ENCODE measurements at places on chromosomes 2 and 18.

- DNase-seq = no peak
These were observed 29.5 kb upstream of the MYO1B start for GRCh38 chr2:191215666-191216065.

DNA sequence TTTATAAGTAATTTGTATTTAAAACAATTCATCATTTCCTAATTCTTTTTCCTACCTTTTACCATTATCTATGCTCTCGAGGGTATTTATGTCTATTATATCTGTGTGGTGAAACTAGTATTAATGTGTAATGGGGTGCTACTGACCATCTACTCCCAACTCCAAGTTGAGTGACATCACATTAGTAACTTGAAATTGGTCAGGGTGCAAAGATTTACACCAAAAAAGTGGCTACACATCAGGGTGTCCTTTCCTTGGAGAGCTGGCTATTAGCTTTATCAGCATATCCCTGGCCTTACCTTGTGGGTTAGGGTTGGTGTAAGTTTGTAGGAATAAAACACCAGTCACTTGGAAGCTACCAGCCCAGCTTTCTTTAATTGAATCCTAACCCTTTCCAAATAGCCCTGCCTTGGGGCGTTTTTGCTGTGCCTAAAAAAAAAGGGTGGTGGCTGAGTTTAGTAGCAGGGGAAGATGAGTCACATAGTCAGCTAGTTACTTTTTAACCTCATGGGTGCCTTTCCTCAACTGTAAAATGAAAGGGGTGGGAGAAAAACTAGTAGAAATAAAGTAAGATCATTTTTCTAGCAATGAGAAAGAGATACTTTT, 14.0 kb downstream of the ANXA4 start:
- DNase-seq = no peak

- no peak for DNase-seq
These were observed 9.9 kb downstream of the IER3IP1 start for GRCh38 chr18:47166294-47166693.

- no peak for DNase-seq
These were observed 164.3 kb upstream of the SIX2 start for GRCh38 chr2:45173513-45173912.

DNA sequence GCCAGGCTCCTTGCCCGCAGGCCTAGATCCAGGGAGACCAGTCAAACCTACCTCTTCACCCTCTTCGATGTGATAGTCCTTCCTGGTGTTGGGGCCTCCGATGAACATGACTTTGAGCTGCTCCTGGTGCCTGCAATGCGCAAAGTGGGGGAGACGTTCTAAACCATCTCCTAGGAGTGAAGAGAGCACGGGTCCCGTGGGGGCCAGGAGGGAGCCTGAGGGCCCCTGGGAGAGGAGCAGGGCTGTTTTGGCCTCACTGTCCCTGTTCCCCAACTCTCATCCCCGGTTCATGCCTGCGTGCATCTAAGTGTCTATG, 3.9 kb downstream of the HAAO start:
- DNase-seq = no peak

- no peak for DNase-seq
These were observed 620 bp upstream of the GALNT1 start for GRCh38 chr18:35580701-35581539.

- no peak for DNase-seq
These were observed 71.3 kb downstream of the TMEM18 start for GRCh38 chr2:605674-606608.

GRCh38 chr2:54638103-54638502, 85.4 kb upstream of the EML6 start:
- no peak for DNase-seq

- no peak for DNase-seq
These were observed 617.1 kb upstream of the GYPC start for GRCh38 chr2:126038861-126039260.

- no peak for DNase-seq
These were observed 29.1 kb upstream of the ALK start for GRCh38 chr2:29950481-29950880.

- no peak for DNase-seq
These were observed 40.1 kb downstream of the ODC1 start for GRCh38 chr2:10407841-10408648.

DNA sequence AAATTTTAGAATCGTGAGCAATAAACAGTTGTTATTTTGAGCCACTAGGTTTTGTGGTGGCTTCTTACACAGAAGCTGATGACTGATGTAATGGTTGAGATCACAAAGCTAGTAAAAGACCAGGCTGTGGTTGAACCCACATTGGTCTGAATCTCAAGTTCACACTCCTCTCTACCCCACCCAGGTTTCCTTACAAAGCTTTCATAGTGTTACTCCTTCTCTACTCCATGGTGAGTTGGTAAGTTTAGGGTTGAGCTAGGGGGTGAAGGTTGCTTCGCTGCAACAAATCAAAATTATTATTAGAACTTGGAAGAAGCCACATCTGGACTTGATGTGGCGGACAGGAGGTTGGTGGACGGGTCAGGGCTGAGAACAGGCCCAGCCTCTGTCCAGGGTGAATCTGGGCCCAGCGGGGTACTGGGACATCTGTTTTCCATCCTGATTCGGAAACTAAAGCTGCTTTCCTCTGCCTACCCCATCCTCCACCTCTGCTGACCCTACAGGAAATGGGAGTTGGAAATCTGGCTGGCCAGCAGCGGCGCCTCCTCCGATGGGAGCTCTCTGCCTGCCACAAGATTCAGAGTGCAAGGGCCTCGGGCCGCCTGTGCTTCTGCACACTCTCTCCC, 86.3 kb downstream of the ZFP36L2 start:
- DNase-seq = peak; percentile 88

DNA sequence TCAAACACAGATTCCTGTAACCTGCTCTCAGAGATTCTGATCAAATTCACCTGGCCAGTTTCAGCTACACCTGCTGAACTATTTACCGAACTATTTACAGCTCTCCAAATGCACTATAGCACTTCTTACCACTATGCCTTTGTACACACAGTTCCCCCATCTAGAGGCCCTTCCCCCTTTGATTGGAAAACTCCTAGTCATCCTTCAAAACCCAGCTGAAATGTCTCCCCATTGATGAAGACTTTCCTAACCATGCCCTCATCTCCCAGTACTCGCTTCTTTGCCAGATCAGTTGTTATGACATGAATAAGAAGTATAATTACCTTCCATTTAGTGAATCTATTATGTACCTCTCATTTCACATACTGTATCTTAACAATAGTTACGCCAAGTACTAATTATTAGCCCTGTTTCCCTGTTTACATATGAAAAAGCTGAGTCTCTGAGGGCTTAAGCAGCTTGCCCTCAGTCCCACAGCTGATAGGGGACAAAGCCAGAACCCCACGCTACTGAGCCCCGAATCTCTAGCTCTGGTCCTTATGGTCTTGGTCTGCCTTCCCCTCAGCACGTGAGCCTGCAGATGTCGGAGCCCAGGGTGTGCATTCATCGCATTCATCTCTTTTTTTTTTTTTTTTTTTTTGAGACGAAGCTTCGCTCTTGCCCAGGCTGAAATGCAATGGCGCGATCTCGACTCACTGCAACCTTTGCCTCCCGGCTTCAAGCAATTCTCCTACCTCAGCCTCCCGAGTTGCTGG, 64.7 kb upstream of the ASAP2 start:
- no peak for DNase-seq

GRCh38 chr2:217440000-217440399, 562.8 kb downstream of the TNS1 start:
- DNase-seq = no peak

DNA sequence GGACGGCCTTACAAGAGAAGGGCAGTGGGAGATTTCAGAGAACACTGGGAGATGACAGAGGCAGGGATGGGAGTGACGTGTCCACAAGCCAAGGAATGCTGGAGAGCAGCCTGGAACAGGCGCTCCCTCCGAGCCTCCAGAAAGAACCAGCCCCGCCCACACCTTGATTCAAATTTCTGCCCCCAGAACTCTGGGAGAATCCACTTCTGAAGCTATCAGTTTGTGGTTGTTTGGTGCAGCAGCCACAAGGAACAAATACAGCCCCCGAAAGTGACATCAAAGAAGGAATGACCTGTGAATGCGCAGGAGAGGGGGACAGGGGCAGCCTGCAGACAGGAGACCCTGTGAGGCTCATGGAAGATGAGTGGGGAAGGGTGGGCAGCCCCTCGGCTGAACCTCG, 67.3 kb downstream of the TWIST2 start:
- no peak for DNase-seq

Measured in smooth muscle cell of the brain vasculature (primary cell).